ENCODE measurements at places on chromosomes 7 and 10.

GRCh38 chr7:106947244-106947728, 82.2 kb downstream of the PIK3CG start:
- peak; percentile 45 for DNase-seq

GRCh38 chr7:101140746-101141382, 13.4 kb upstream of the AP1S1 start:
- no peak for DNase-seq

- no peak for DNase-seq
These were observed 30.2 kb downstream of the TAS2R16 start for GRCh38 chr7:122965306-122965705.

GRCh38 chr7:6260291-6261187, 11.9 kb downstream of the CYTH3 start:
- DNase-seq = no peak

DNA sequence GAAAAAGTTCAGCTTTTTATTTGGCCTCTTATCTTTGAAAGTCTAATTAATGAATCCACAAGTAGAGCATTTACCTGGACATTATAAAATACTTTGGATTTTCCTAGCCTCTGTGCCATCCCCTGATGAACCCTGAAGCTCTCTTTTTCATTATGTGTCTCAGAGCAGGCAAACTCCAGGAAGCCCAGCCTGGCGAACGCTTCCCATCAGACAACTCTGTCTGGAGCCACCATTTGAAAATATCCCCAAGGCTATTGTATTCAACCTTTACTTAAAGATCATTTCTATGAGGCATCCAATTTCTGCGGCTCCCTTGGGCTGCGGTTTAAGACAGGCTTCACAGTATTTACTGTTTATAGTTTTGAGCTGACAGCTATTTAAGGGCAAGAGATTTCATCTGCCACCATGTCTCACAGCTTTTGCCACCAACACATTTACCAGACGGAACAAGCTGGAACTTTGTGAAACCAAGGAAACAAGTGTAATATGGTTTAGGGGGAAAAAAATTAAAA, 257.2 kb upstream of the GLI3 start:
- no peak for DNase-seq

- DNase-seq = peak; percentile 0
These were observed 28.9 kb downstream of the MAT1A start for GRCh38 chr10:80260295-80261243.

- DNase-seq = no peak
These were observed 9.7 kb downstream of the TBRG4 start for GRCh38 chr7:45101748-45102147.

All from NCI-H2081 treated with DMSO at 0.1 percent for 48 hours (cell line).